ENCODE measurements at places on chromosomes 1 and 21.

- DNase-seq = no peak
Measured at GRCh38 chr1:189103956-189104355, 1373.7 kb downstream of the BRINP3 start.

GRCh38 chr1:21064057-21064456 is 112.6 kb downstream of the EIF4G3 start:
- no peak for DNase-seq

DNA sequence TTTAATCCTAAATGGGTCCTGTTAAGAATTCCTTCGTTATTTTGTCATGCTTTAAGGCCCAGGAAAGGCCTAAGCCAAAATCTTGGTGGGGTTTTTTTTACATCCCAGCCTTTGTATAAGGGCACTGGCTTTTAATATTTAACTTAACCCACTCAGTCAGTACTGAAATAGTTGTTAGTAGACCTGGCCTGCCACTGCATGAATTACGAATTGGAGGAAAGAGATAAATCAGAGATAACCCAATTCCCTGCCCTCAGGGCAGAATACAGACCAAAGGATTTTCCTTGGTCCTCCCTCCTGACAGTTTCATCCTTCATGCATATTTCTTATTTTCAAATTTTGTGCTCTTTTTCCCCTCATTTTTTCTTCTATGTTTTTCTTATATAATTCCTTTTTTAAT is 193.0 kb downstream of the FASLG start:
- DNase-seq = no peak

DNA sequence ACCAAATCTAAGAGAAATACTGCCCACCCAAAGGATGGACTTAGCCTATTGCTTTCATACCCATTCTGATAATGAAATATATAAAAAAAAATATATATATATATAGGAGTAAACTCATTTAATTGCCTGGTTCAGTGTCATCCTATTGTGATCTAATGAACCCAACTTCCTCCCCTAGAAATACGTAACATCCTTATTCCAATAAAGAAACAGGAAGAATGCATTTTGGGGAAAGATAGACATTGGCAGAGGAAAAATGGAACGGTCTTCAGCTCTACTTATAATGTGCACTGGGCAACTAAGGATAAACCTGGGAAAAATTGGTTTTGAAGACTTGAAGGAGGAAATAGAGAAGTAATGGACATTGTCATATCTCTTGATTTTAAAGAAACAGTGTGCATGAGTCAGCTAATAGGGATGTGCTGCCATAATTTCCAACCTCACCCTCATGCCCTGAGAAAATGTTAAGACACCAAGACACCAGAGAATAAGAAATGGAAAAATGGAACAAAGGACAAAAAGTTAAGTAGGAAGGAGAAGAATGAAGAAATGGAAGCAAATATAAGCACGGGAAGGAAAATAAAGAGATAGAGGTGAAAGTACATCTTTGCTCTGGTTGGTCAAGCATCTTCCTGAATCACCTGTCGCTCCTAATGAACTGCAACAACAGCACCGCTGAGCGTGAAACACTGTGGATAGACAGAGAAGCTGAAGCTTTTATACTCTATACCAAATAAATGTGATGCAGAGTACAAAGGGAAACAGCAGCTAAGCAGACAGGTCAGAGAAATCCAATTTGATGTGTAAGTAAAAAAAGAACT is 5.4 kb downstream of the UBR4 start:
- DNase-seq = no peak

DNA sequence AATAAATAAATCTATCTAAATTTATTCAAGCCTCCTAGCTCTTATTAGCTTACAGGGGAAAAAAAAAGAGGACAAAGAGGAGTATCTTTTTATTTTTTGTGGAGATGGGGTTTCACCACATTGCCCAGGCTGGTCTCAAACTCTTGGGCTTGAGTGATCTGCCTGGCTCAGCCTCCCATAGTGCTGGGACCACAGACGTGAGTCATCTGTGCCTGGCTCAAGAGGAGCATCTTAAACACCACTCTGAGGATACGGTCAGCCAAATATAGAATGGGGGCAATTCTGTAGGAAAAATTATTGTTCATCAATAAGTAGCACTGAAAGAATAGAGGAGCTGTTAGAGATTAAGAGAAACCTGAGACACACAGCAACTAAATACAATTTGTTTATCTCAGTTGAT is 24.1 kb downstream of the SLC45A3 start:
- no peak for DNase-seq

- no peak for DNase-seq
Measured at GRCh38 chr1:246121533-246121932, 385.5 kb downstream of the SMYD3 start.

DNA sequence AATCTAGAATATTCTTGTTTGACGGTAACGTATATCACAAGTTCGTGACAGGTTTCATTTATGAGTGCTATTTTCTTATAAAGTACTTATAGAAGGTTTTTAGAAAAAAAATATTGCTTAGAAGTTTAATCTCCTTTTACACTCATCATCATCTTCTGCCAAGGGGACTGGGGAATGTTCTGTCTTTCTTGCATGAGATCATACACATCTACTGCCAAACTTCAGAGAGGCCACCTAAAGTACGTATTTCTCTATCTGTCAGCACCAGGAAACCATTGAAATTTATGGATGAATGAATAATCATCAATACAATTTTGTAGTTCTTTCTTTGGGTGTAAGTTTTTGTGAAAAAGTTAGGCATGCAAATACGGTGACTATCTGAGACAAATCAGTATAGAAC is 245.8 kb downstream of the SPATA17 start:
- no peak for DNase-seq

DNA sequence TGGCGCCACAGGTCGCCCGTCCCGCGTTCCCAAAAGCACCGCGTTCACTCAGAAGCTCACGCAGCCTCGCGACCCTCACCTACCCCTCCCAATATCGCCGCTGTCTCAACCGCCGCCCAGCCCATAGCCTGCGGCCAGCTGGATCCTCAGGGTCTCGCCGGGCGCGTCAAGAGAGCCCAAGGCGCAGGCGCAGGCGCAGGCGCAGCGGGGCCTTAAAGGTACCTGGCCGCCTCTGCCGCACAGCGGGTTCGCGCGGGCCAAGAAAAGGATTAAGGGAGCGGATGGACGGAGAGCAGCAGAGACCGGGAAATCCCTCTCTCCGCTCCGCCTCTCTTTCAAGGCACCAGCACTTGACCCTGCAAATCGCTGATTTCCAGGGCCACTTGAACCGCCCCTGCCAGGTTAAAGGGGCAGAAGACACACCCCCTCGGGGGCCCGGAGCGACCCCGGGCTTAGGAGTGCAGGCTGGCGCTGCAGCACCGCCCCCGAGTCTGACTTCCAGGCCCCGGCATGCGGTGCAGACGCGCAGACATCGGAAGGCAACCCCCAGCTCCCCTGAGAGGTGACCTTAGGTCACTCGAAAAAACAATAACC is at the start of gene NBPF20:
NBPF20 (minus strand) TSS at position 168 of the 594 bp plus-strand sequence. CDS start 20,331 bp downstream, outside the sequence.
- peak; percentile 92 for DNase-seq

GRCh38 chr1:4214826-4215225 is 314.8 kb upstream of the C1orf174 start:
- DNase-seq = no peak

DNA sequence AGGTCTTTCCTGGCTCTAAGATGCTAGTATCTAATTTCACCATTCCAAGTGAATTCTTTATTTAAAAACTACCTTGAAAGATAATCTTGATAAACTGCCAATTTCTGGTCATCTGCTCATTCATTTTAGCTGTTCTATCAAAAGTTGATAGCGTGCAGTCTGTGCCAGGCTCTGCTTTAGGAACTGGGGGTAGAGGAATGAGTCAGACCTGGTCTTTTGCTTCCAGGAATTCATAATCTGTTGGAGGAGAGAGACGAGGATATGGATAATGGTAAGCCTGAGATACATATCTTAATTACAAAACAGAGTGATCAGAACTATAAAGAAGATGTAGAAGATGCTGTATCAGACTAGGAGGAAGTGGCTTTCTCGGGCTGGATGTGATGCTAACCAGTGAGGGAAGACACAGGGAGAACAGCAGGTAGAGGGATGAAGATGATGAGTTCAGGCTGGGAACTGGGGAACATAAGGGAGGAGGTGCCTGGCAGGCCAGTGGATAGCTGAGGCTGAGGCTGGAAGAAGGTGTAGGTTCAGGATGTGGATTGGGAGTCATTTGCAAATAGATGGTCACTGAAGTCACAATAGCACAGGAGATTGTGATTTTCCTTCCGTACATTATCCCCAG is 12.3 kb upstream of the PHC2 start:
- no peak for DNase-seq

GRCh38 chr1:235851939-235852338 is 14.8 kb downstream of the LYST start:
- no peak for DNase-seq

- no peak for DNase-seq
Measured at GRCh38 chr21:45618846-45619485, 24.6 kb upstream of the PCBP3 start.

- no peak for DNase-seq
Measured at GRCh38 chr1:162908780-162909179, 47.8 kb upstream of the CCDC190 start.

DNA sequence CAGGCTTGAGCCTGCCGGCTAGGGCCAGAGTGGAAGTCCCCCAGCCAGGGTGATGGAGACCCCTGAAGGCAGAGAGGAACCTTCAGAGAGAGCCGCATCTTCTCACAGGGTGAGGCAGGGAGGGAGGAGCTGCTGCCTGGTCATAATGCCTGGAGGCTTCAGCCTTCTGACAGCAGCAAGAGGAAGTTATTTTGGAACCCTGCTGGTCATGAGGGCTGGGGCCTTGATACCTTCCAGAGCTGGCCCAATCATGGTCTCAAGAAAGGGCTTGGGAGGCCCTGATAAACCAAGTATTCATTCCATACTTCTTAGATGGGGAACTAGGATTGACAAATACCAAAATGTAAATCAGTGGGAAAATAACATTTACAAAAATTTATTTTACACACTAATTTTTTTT is 26.6 kb upstream of the MPZL1 start:
- no peak for DNase-seq

- DNase-seq = no peak
Measured at GRCh38 chr1:39425151-39425550, 66.3 kb upstream of the BMP8A start.

- no peak for DNase-seq
Measured at GRCh38 chr1:98054786-98055185, 134.0 kb upstream of the DPYD start.

Data from GM13976 (cell line).